Hippocampal formation (tissue), 2 donors: ENCODE measurements at places on chromosomes 3 and 15.

- no peak for DNase-seq
These were observed 187.8 kb downstream of the UBE3A start for GRCh38 chr15:25250906-25251622.

DNA sequence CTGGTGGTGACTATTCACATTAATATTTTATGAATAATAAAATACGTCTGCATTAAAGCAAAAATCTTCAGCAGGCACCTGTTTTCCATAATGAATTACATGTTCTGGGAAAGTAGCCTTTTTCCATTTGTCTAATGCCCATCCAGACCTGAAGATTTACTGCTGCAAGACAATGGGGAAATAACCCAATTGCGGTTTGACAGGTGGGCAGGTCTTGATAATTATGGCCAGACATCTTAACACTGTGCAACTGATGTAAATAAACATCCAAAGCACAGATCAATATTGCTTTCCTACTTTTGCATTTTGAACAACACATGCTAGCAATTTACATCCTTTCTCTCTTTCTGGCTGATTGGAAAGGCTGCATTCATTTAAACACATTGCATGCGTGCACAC lies 173.9 kb downstream of the MEIS2 start:
- no peak for DNase-seq

DNA sequence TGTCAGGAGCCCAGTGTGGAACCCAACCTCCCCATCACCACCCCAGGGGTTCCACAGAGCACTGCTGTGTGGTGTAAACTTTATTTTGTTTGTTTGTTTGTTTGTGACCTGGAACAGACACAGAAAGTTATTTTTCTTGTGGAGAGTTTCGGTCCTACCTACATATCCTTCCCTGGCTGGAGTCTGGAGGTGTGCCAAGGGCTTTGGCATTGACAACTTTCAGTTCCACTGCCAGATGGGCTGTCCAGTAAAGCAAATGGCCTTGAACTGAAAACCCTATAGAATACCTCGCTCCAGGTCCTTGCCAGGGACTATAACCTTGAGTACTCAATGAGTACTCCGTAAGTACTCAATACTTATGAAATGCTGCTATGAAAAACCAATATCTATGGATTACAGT lies 103.5 kb downstream of the MITF start:
- DNase-seq = no peak

DNA sequence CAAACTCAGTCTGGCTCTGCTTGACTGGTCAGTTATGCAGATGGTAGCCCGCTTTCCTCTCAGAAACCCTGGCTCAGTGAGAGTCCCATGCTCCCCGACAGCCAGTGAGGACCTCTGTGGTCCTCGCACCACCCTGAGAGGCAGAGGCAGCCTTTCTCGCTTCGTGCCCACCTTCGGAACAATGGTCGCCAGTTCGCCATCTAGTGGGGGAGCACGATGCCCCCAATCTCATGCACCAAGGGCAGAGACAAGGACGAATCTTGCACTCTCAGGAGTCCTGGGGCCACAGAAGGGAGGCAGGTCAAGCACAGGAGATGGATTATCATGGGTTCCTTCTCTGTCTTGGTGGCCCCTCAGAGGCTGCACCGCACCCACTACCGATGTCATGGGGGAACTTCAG lies 75.2 kb downstream of the RHCG start:
- DNase-seq = no peak

GRCh38 chr3:156311431-156311830 lies 191.1 kb downstream of the KCNAB1 start:
- no peak for DNase-seq

DNA sequence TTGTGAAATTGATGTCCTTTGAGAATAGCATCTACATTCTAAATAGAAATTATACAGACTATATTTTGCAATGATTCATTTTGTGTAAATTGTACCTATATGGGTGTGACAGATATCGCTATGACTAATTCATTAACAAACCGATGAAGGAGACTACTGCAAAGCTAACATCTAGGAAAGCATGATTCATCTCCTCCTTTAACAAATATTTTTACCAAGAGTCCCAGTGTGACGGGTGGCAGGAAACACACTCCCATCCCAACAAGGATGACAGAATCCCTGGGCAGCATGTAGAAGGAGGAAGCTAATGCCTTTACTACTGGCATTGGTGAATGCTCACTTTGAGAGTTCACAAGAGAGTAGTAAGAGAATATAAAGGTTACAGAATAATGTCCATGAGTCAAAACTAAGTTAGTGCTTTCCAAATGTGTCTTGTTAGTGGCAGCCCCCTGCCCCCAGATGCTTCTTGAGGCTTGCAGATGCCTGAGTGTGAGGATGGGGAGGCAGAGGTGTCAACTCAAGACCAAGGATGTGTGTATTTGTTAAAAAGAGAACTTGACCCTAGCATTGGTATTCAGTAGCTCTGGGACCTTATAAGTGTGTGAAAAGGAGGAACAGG lies 180.6 kb downstream of the FMN1 start:
- no peak for DNase-seq

GRCh38 chr3:9862391-9863057 lies 17.5 kb downstream of the CIDEC start:
- DNase-seq = no peak

DNA sequence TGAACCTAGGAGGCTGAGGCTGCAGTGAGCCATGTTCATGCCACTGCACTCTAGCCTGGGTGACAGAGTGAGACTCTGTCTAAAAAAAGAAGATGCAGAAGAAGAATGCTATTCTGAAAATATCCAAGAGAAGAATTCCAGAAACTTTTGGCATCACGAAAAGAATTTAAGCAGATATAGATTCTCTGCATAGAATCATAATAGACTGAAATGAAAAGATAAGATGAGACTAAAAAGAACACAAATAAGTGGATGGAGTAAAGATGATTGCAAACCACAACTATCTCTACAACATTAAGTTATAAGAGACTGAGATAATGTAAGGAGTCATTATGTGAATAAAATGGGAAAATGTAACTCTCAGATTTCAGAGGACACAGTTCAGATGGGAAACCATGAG lies 140.7 kb upstream of the TMC3 start:
- no peak for DNase-seq
